ENCODE measurements at places on chromosomes 1 and 21. TPM values are rescaled to one million over a fixed set of nuclear protein-coding genes. Genes with fewer than 3 reads are reported as not detected.

The ANKRD45 gene
- total RNA-seq = 0.42 TPM

DNA sequence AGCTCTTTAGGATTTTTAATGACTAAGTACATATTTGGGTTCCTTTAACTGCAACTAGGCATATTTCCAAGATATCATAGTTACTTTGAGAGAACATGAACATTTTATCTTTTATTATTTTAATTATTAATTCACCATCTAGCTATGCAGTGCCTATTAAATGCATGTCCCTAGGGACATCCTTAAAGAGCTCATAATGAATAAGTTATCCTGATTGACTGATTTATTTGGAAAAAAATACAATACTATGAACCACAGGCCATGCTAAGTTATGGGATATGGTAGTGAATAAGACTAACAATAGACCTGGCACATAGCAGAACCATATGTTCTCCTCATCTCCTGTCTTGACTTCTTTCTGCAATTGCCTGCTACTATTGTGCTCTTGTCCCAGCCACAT, 16.4 kb upstream of the C1orf105 start:
- no peak for DNase-seq

DNA sequence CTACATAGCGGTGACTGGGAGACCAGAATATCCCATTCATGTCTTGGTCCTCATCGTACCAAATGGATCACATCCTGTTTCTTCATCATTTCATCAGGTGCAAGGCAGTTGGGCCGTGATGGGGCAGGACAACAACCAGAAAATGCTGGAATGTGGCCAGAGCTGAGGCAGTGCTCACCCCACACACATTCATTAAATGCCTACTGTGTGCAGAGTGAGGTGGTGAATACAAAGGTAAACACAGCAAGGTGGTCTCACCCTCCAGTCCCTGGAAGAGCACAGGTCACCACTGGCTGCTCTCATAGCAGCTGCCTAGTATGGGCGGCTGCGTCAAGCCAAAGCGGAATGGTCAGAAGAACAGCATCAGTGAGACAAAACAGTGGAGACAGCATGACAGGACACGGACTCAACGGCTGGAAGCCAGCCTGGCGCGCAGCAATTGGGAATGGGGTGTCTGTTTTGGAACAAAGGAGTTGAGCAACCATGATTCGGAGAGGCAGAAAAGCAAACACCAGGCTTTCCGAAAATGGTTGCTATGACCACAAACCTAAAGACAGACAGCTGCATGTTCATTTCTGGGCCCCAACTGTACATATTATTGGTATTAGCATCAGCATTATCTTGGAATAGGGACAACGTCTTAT, 5.6 kb upstream of the ADAMTSL4 start:
- peak; percentile 17 for DNase-seq

DNA sequence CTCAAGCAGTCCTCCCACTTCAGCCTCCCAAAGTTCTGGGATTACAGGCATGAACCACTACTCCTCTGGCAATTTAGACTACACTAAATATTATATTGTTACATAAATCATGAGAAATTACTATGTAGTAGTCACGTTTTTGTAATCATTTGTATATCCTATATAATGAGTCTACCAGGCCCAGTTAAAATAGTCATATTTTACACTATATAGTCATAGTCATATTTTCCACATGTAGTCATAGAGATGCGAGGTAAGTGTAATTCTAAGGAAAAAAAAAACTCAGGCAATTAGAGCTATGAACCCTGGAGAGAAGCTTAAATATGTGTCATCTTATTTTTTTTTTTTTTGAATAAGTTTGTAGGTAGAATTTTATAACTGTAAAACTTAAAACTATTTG, 90.0 kb downstream of the FNBP1L start:
- no peak for DNase-seq

- DNase-seq = no peak
Observed at GRCh38 chr1:45095450-45095849, 83.4 kb downstream of the UROD start.

GRCh38 chr1:167808690-167809089, 86.9 kb downstream of the MPZL1 start:
- no peak for DNase-seq

Measured in MCF 10A (cell line).